CD4-positive, alpha-beta T cell treated with Interleukin-6 for 4 hours (primary cell): ENCODE measurements at places on chromosomes 4 and X.

GRCh38 chrX:2596045-2596444 is 95.0 kb upstream of the CD99 start:
- DNase-seq, result no peak

GRCh38 chr4:143294310-143294709 is 42.4 kb upstream of the GAB1 start:
- DNase-seq, result no peak

GRCh38 chr4:3464911-3465697 is 2.0 kb downstream of the DOK7 start:
- no peak for DNase-seq

- DNase-seq, result no peak
Observed at GRCh38 chr4:184883024-184883423, 57.3 kb upstream of the ACSL1 start.

DNA sequence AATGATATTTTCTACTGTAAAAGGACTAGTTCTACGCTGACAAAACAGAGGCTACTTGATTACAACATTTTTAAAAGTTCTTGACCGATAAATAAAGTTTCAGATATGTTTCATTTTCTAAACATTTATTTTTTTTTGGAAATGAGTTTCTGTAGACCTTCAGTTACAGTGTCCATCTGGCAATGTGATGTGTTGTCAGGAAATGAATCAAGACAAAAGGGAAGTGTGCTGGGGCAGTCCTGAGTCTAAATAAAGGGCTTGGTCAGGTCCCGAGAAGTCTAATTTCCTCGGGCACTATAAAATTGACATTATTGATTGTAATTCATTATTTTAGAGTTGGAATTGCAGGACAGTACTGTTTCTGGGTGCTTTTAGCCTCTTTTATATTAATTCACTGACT is 57.0 kb upstream of the FTHL17 start:
- DNase-seq, result no peak

DNA sequence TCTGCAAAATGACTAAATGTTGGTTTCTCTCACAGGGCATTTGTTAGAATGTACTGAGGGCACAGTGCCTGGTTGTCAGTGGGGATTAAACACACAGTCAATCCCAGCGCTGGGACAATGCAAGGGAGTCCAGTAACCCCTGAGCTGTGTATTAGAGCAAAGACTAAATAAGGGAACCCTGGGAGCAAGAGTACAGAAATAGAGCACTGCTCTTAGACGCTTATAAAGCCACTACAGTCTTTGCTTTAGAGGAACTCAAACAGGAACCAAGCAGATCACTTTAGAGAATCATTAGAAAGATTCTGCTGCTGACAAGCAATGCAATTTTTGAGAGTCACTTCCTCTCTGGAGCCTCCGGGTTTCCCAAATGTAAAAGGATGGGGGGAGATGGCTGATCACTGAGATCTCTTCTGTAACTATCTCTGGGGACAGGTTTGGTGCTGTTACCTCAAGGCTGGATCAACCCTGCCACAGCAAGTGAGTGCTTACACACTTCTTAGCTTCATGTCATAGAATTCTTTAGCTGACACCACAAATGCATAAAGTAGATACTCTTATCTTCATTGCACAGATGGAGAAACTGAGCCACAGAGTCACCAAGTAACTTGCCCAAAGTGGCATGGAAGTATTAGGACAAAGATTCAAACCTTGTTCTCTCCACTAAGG is 137.8 kb upstream of the CPEB2 start:
- DNase-seq, result no peak

DNA sequence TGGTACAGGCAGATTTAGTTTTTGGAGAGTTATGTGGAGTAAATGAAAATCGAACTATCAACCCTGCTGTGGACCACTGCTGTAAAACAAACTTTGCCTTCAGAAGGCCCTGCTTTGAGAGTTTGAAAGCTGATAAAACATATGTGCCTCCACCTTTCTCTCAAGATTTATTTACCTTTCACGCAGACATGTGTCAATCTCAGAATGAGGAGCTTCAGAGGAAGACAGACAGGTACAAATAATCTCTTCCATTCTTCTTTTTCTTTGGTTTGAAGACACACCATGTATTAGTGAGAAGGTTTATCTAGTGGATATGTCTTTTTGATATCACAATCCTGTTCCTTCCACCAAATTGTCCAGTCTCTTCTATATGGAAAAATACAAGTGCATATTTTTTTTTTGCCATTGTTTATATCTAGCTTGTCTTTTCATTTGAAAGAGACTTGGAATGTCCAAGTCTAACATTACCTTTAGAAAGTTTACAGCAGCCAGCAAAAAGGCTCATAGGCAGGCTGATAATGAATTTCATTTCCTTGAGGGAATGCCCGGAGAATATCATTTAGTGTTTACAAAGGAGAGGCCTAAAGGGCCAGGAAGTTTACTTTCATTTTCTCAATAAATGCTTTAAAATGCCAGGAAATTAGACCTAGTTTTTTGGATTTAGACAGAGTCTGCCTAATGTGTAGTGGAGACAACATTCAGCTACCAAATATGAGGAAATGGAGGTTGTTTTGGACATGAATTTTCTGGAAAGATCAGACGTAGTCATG is 18.6 kb downstream of the AFM start:
- DNase-seq, result no peak

GRCh38 chr4:53101191-53101581 is 239.1 kb downstream of the RASL11B start:
- no peak for DNase-seq

- DNase-seq, result no peak
Observed at GRCh38 chr4:186260504-186261448, 5.2 kb upstream of the F11 start.

DNA sequence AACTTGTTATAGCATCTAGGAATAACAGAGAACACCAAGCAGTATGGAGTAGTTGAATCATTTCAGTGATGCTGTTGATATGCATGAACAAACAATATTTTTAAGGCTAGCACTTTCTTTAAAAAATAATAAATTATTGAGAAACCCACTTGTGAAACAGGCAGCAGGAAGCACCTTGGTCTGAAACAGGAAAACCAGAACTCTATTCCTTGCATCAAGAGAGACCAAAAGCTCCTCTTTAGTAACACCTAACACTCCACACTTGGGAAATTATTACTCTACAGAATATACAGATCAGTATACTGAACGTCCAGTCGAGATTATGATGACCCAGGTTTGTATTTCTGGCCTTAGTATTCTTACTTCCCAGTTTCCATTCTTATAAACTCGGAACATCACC is 129.0 kb downstream of the ARAP2 start:
- no peak for DNase-seq

DNA sequence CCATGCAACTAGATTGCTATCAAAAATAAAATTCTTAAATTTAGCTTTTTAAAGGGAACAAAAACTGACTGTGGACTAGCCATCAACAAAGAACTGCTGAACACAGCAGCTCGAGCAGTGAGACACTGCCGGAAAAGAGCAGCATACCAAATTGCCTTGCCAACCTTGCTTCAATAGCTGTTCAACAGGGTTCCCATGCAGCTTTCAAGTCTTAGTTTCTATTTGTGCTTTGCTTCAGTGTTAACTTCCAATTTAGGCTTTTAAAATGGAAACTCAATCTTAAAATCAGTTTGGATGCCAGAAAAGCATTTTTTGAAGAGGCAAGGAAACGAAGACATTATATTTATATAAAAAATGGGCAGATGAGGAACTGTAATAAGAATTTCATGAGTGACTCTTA is 463.4 kb upstream of the MAGEB18 start:
- DNase-seq, result no peak

DNA sequence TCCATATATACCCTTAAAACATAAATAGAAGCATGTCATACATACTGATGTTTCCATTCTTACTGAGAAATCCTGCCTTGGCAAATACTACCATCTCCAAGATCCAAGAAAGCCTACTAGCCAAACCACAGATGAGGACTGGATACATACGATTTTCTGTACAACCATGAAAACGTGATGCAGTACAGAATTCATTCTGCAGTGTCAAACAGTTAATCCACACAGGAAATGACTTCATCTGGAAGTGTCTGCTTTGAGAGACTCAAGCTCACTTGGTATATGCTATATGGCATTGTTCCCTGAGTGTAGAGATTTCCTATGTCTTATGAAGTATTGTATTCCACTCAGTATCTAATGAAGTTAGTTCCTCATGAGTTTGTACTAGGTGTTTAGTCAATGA is 94.3 kb downstream of the CT47B1 start:
- DNase-seq, result no peak

GRCh38 chr4:147821555-147821954 is 89.7 kb downstream of the ARHGAP10 start:
- no peak for DNase-seq

- DNase-seq, result no peak
Observed at GRCh38 chrX:2550328-2551020, 49.7 kb upstream of the DHRSX start.

DNA sequence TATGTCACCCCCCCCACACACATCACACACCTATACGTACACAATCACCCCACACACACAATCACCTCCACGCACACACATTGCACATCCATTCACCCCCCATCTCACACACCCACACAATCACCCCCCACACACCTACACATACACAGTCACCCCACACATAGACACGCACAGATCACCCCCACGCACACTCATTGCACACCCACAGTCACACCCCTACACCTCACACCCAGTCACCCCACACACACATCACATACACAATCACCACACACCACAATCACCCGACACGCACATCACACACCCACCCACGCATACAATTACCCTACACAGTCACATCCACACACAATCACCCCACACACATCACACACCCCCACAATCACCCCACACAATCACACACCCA is 15.9 kb upstream of the TADA2B start:
- DNase-seq, result no peak

- no peak for DNase-seq
Observed at GRCh38 chr4:14309431-14309830, 681.9 kb upstream of the BOD1L1 start.

DNA sequence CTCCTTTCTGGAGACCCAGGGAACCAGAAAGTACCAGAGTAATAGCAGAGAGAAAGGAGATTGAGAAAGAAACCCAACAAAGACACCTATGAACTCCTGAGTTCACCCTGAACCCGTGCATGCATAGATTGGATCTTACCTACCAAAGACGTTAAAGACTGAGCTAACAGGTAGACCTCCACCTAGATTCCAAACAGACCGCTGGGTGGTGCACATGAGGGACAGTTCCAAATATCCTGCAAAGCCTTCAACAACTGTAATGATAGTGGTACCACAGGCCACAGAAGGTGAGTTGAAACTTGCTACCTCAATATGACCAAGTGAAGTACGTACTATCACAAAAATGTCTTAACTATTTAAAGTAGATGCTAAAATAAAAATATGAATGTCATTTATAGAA is 34.0 kb upstream of the NR0B1 start:
- DNase-seq, result no peak

- DNase-seq, result no peak
Observed at GRCh38 chr4:96009427-96010119, 169.7 kb downstream of the PDHA2 start.
